Mucosa of gallbladder (tissue), 1 donor: ENCODE measurements at places on chromosomes 1 and 21. TPM values are rescaled to one million over a fixed set of nuclear protein-coding genes. Genes with fewer than 3 reads are reported as not detected.

Gene TCP10L
- total RNA-seq: 2.1 TPM

Gene MATN1
- 0.12 TPM for total RNA-seq

Gene KANK4
- 0.20 TPM for total RNA-seq

Gene LORICRIN
- not detected for total RNA-seq

Gene ERMAP
- total RNA-seq: 16.6 TPM

Gene TFF3
- total RNA-seq: 1,342 TPM

GRCh38 chr1:245153081-245153551, 1.7 kb upstream of the KIF26B start:
- DNase-seq: peak; percentile 65

- no peak for DNase-seq
Observed at GRCh38 chr21:30831194-30831765, 1.7 kb upstream of the KRTAP7-1 start.

DNA sequence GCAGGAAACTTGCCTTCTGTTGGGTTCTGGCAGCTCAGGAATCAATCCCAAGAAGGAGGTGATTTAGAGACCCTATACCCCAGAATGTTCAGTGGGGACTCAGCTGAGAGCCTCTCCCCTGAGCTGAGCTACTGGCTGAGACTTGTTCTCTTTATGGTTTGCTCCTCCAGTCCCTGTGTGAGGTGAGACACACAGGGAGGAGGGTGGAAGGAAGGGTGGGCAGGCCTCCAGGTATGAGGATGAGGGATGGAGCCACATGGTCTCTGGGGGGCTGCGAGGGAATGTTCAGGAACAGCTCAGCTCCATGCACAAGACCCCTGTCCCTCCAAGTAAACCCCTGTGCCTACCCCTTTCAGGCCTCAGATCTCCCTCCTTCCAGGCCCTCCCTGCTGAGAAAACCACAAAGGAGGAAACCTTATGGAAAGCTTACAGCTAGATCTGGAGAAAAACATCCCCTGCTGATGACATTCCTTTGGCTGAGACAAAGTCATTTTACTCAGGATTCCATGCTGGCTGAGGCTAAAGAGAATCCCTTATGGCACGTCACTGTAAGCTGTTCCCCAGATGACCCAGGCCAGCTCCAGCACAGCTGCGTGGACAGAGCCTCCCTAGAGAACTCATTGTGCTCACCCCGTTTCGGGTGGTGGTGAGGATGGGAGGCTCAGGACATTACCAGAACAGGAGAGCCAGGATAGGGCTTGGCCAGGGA, 91.5 kb upstream of the IPO9 start:
- DNase-seq: peak; percentile 43

DNA sequence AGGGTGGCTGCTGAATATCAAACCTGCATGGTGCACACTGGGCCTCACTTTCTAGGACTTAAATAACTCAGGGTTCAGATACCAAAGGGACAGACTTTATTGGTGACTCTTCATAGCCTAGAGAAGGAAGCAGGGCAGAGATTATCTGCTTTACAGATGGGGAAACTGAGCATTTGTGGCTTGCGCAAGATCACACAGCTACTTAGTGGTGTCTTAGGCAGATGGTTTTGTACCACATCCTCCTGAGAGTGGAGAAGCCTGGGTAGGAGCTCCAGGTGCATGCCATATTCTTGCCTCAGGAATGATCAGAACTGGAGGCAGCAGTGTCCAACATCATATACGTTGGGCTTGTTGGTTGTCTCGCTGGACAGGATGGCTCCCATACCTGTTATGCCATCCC, 6.8 kb upstream of the DPH2 start:
- no peak for DNase-seq

DNA sequence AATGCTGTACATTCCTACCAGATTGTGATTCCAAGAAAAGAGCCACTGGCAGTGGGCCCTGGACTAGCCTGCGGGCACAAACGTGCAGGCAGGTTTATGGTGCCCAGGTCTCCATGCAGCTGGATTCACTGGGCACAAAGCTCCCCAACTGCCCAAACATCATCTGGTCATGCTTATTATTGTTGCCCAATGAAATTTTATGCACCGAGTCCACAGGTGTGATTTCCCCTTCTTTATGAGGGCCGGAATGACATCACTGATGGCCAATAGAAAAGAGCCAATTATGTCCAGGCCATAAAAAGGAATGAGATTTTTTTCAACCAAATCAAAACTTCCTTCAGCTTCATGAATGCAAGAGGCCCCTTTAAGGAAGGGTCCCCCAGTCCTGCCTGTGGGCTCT, 66.2 kb downstream of the ERI3 start:
- no peak for DNase-seq

DNA sequence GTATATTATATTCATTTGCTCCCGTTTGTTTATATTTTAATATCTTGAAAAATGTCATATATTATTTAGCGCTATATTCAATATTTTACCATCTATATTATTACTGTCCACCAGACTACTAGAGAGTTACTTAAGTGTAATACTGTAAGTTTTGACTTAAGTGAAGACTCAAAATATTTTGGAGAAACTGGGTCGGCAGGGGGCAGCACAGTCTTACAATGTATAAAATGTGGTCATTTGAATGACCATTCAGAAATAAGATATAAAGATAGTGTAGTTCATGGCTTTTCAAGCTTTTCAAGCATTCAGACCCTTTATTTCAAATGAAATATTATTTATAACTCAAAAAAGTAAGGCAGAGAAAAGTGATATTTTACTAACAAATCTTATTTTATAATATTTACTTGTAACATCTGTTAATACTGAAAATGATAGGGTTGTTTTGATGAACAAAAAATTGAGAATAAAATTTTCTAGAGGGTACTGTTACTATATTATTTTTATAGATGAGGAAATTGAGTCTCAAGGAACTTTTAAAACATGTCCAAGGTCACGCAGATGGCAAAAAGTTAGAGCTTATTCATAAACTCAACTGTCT, 89.0 kb upstream of the SERTAD4 start:
- DNase-seq: peak; percentile 70

DNA sequence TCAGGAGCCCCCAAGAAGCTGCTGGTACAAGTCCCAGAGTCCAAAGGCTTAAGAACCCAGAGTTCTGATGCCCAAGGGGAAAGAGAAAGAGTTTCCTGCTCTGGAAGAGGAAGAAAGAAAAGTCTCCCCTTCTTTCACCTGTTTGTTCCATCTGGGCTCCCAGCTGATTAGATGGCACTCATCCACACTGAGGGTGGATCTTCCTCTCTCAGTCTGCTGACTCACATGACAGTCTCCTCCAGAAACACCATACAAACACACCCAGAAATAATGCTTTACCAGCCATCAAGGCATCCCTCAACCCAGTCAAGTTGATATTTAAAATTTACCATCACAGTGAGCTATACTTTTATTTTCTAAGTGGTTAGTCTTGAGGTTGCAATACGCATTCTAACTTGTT, 257.9 kb downstream of the PAPPA2 start:
- DNase-seq: no peak

DNA sequence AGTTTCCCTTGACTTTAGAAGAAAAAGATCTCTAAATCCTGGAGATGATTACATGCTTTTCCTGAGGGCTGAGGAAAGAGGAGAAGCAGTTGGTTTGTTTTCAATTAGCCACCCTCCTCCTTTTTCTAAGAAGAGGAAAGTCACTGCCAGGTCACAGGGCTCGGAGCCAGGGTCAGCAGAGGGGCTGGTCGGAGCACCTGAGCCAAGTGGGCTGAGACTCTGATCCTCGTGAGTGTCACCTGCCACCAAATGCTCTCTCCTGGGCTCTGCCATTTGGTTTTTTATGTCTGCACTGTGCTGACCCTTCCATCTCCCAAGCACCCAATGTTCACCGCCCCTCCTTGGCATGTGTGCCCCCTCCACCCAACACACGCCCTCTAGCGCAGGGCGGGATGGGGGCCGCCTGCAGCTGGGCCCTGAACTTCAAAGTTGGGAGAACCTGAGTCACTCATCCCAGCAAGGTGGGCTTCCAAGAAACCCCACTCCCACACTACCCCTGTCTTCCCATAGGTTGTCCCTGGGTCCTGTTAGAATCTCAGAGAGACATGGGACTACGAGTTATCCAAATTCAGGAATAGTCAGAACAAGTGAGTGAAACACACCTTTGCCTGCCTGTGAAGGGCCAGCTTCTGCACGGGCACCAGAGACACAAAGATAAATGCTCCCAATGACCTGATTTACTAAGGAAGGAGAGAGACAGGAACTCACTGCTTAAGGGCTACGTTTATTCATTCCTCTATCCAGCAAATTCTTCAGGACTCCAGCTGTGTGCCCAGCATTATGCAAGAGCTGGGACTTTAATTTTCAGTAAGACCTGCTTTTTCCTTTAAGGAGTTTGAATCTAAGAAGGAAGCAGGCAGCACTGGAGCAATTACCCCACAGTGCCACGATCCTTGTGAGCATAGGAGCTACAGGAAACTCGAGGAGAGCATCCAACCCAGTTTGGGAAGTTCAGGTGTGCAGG, 127.5 kb downstream of the RHOU start:
- no peak for DNase-seq
